ENCODE measurements at places on chromosomes 12 and 14. TPM values are rescaled to one million over a fixed set of nuclear protein-coding genes. Genes with fewer than 3 reads are reported as not detected.

- DNase-seq, result no peak
Observed at GRCh38 chr12:27653661-27654060, 42.6 kb upstream of the REP15 start.

- no peak for DNase-seq
Observed at GRCh38 chr12:97572220-97572619, 109.6 kb downstream of the RMST start.

DNA sequence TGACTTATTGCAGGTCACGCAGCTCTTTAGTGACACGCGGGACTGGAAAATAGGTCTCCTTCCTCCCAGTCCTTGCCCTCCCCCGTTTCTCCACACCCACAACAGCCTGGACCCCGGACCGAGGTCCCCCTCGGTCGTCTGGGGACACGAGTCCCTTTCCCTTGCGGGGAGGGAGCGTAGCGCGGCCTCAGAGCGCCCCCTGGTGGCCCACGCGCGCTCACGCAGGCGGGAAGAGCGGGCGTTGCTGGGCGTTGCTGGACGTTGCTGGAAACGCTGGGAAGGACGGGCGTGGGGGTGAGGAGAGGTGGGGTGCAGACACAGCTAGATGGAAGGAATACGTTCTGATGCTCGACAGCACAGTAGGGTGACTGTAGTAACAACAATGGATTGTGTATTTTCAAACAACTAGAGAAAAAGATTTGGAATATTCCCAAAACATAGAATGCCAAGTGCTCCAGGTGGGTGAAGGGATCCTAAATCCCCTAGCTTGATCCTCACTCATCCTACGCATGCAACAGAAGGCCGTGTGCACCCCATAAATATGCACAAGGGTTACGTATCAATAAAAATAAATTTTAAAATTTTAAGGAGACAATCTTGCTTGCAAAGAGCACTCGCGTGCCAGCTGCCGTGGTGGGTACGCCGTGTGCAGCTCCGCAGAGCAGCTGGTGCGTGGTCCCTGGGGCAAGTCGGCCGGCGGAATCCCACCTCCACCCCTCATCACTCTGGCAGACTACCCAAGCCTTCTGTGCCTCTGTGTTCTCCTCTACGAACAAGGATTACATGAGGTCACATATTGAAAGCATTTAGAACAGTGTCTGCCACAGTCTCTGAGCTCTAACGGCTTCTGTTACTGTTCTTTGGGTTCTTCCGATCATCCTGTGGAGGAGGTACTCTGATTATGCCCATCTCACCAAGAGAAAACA is 87.4 kb downstream of the B4GALNT3 start:
- DNase-seq, result peak; percentile 31

DNA sequence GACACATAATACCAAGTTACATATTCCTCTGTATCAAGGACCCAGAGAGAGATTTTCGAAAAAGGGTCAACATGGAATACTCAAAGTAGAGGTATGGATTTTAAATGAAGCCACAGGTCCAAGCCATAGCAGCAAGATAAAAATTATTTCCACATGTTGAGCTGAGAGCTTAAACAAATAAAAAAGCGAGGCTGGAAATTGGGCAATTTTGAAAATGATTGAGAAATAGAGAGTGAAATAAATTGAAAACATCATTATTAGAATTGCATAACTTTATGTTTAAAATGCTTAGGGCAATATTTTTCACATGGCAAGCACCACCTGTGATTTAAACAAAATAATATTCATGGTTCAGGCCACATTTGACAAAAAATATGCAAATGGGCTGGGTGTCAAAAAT is 1251.0 kb upstream of the USP15 start:
- DNase-seq, result no peak

- DNase-seq, result no peak
Observed at GRCh38 chr12:26954027-26954426, 15.8 kb downstream of the FGFR1OP2 start.

DNA sequence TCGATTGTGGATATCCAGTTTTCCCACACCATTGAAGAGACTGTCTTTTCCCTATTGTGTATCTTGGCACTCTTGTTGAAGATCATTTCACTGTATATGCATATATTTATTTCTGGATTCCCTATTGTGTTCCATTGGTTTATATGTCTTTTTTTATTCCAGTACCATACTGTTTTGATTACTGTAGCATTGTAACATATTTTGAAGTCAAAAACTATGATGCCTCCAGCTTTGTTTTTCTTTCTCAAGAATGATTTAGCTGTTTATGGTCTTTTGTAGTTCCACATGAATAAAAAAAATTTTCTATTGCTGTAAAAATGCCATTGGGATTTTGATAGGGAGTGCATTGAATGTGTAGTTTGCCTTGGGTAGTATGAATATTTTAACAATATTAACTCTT is 128.1 kb upstream of the SLC38A2 start:
- no peak for DNase-seq

DNA sequence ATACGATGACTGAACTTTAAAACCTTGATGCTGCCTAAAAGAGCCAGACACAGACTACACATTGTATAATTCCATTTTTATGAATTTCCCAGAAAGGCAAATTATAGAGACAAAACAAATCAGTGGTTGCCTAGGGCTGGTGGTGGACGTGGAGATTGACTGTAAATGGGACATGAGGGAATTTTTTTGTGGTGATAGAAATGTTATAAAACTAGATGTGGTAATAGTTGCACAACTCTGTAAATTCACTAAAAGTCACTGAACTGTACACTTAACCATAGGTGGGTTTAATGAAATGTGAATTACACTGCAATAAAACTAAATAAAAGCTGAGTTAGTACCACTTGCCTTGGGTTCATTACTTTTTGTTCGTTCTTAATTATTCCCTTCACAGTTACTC is 72.1 kb downstream of the PLEKHA5 start:
- DNase-seq, result no peak

DNA sequence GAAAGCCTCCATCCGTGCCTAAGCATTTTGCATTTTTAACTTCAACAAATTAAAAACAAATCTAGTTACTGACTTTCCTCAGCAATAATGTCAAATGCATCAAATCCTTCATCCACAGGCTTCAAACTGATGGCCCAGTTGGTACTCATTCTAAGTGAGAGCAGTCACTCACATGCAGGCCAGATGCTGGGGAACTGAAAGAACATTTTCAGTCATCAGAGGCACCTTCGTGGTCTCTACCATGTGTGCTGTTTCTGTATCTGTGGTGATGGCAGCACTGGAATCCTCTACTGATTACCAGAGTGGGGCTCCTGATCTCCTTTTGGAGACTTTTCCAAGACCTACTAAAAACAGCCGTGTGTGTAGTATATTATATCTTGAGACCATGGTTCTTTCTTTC is 145.2 kb downstream of the PRIMA1 start:
- DNase-seq, result no peak

- DNase-seq, result no peak
Observed at GRCh38 chr14:49249022-49249421, 337.2 kb downstream of the RPS29 start.

DNA sequence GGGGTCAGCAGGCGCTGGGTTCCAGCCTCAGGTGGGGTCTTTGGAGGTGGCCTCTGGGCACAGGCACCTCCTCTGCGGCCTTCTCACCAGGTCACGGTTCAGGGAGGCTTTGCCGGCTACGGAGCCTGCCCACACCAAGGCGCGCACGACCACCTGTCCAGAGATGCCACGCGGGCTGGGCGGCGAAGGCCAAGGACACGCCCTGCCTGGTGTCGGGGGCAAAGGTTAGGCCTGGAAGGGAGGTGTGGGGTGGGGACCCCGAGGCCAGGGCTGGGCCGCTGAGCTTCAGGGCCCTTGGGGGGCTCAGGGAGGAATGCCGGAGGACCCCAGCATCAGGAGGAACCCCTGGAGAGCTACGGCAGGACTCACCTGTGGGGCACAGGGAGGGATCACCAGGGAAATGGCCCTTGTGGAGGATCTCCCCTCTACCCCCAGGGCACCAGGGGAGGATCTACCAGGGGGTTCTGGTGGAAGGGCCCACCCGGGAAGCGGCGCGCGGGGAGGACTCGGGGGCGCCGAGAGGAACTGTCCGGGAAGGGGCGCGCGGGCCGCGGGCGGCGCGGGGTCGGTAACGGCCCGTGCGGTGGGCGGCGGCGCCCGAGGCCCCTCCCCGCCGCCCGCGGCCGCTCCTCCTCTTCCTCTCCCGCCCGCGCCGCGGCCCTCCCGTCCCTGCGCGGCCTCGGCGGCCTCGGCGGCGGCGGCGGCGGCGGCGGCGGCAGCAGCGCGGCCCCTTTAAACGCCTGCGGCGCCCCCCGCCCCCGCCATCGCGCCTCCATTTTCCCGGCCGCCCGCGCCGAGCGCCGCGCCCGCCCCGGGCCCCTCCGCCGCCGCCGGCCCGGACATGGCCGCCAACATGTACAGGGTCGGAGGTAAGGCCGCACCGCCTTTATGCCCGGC is at the start of gene MTA1:
Gene MTA1, plus strand, starts transcription at position 633 of the 897 bp plus-strand sequence. Its CDS starts 209 bp downstream, at position 842.
- no peak for DNase-seq

- peak; percentile 73 for DNase-seq
Observed at GRCh38 chr12:3885277-3886094, 12.3 kb upstream of the PARP11 start.

DNA sequence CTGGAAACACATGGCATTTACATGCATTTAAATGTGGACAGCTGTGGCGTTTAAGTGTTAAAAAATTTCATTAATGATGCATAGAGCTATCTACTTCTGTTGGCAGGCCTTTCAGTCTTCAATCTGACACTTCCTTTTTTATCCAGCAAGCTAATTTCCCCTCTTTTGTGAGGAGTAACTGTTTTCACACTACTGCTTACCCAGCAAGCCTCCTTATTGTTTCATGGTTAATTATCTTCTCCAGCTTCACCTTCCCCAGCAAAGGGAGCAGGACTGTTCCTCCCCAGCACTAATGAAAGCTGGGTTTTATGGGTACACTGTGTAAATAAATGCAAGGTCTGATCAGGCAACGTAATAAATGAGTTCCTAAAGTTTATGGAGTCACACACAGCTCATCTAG is 129.4 kb upstream of the NPAS3 start:
- no peak for DNase-seq

DNA sequence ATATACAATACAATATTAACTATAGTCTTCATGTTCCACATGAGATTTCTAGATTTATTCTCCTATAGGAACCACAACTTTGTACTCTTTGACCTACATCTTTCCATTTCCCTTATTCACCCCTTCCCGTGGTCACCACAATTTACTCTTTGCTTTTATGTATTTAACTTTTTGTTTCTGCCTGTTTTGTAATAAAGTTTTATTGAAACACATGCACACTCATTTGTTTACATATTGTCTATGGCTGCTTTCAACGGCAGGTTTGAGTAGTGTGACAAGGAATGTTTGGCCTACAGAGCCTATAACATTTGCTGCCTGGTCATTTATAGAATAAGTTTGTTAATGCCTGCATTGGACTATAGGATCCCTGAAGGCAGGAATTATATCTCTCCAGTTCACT is 231.1 kb downstream of the CRADD start:
- DNase-seq, result no peak

- no peak for DNase-seq
Observed at GRCh38 chr14:28653521-28653920, 113.1 kb upstream of the FOXG1 start.

DNA sequence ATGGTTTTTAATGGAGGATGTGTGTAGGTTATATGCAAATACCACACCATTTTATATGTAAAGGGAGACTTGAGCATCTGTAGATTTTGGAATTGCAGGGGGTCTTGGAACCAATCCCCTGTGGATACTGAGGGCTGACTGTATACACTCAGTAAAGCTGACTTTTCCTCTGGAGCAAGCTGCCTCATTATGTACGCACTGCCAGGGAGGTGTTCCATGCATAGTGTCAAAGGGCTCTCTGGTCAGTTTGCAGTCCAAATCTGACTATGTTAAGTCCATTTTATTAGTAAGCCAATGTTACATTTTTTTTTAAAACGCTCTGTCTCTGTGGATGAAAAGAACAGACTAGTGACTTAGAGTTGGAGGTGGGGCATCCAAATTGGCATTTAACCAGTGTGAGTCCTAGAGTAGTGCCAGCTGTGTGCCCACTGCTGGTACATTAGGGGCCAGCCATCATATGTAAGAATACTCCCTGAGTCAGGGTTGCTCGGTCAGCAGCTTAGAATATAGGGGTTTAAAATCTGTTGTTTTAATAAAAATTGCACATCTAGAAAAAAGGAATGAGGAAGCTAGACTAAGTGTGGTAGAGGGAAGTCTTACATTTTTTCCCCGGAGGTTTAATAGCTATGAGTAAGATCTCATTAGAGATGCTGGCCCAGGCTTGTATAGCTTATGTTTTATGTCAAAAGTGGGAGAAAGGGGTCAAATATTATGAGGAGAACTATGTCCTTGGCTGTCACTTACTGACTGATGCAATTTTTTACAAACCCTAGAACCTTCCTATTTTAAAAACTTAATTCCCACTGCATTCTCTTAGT is 87.0 kb downstream of the TESC start:
- no peak for DNase-seq

DNA sequence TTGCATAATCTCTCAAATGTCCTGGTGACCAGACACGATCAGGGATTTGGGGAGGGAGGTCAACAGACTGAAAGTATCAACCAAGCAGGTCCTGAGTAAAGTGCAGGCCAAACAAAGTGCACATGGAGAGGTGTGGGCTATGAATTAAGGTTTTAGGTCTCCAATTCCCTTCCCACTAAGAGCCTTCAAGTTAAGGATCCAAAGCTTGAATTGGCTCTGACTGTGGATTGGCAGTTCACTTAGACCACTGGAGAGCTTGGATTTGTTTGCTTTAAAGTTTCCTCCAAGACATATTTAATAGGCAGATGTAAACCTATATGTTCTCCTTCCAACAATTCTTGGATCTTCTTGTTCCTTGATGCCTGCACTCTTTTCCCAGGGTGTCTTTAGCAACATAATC is 129.6 kb upstream of the IGF1 start:
- DNase-seq, result no peak

CLEC1A gene
- 4.3 TPM for polyA plus RNA-seq

HOXC4 gene
- 55.5 TPM for polyA plus RNA-seq

TMBIM6 gene
- polyA plus RNA-seq, result 721 TPM

LRRC9 gene
- 3.8 TPM for polyA plus RNA-seq

FOXG1 gene
- 0.03 TPM for polyA plus RNA-seq

KLHL33 gene
- 0.60 TPM for polyA plus RNA-seq

DIO2 gene
- polyA plus RNA-seq, result 0.45 TPM

ADCY4 gene
- 22.4 TPM for polyA plus RNA-seq

CACNA1C gene
- polyA plus RNA-seq, result 11.4 TPM

LRRK2 gene
- 26.7 TPM for polyA plus RNA-seq

CCDC197 gene
- polyA plus RNA-seq, result not detected

ATXN7L3B gene
- polyA plus RNA-seq, result 89.5 TPM

All from left kidney (tissue), 8 donors.